Activated CD4-positive, alpha-beta memory T cell treated with anti-CD3 and anti-CD28 coated beads, Interleukin-2, amount 10 ng/mL, durations not matched to agents 7 days and 5 days (primary cell): ENCODE measurements at places on chromosomes 3 and 15. TPM values are rescaled to one million over a fixed set of nuclear protein-coding genes. Genes with fewer than 3 reads are reported as not detected.
A peak's percentile ranks its signal among the peaks of the same experiment; 100 is the strongest.

DNA sequence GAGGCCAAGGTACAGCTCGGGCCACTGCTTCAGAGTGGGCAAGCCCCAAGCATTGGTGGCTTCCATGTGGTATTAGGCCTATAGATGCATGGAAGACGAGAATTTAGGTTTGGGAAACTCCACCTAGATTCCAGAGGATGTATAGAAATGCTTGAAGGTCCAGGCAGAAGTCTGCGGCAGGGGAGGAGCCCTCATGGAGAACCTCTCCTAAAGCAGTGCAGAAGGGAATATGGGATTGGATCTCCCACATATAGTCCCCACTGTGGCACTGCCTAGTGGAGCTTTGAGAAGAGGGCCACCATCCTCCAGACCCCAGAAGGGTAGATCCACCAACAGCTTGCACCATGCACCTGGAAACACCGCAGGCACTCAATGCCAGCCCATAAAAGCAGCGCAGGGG, 48.1 kb upstream of the XXYLT1 start:
- DNase-seq = no peak

DNA sequence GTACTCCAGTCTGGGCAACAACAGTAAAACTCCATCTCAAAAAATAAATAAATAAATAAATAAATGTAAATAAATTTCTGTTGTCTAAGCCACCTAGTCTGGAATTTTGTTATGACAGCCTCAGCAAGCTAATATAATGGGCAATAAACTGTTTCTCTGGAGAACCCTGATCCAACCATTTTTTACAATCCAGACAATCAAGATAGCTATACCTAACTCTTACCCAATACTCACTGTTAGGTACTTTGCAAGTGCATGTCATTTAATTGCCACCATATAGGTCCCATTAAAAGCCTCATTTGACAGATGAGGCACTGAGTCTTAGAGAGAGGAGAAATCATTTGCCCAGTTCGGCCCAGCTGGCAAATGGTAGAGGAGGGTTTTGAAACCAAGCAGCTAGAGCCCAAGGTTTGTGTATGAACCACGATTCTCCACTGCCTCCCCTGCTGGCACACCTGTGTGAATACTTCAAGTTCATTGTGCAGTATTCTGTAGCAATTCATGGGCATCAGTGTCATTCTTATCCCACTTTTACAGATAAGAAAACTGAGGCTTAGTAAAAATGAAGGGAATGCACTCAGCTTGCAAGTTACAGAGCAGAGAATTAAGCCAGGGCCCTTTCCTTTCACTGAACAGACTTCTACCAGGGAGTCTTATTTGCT, 107.0 kb upstream of the UBE2E1 start:
- no peak for DNase-seq

GRCh38 chr3:17151598-17152373, 267.0 kb downstream of the PLCL2 start:
- DNase-seq = peak; percentile 95

DNA sequence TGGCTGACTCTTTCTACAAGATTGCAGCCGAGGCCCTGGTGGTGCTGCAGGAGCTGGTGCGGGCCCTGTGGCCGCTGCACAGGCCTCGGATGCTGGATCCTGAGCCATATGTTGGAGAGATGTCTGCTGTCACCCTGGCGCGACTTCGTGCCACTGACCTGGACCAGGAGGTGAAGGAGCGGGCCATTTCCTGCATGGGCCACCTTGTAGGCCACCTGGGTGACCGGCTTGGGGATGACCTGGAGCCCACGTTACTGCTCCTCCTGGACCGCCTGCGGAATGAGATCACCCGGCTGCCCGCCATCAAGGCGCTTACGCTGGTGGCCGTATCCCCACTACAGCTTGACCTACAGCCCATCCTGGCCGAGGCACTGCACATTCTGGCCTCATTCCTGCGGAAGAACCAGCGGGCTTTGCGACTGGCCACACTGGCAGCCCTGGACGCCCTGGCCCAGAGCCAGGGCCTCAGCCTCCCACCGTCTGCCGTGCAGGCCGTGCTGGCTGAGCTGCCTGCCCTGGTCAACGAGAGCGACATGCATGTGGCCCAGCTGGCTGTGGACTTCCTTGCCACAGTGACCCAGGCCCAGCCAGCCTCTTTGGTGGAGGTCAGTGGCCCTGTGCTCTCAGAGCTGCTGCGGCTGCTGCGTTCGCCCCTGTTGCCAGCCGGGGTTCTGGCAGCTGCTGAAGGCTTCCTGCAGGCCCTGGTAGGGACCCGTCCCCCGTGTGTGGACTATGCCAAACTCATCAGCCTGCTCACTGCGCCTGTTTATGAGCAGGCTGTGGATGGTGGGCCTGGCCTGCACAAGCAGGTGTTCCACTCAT, 20.3 kb downstream of the CAND2 start:
- no peak for DNase-seq

Gene LRRIQ4
- total RNA-seq = not detected
